Right ventricle myocardium superior (tissue), 1 donor: ENCODE measurements at places on chromosomes 7 and 10. TPM values are rescaled to one million over a fixed set of nuclear protein-coding genes. Genes with fewer than 3 reads are reported as not detected.

- no peak for DNase-seq
These were observed 1095.9 kb upstream of the SORCS1 start for GRCh38 chr10:108260383-108260906.

GRCh38 chr7:121071662-121072061 lies 83.2 kb downstream of the CPED1 start:
- DNase-seq, result no peak

Gene LIPM
- not detected for total RNA-seq

DNA sequence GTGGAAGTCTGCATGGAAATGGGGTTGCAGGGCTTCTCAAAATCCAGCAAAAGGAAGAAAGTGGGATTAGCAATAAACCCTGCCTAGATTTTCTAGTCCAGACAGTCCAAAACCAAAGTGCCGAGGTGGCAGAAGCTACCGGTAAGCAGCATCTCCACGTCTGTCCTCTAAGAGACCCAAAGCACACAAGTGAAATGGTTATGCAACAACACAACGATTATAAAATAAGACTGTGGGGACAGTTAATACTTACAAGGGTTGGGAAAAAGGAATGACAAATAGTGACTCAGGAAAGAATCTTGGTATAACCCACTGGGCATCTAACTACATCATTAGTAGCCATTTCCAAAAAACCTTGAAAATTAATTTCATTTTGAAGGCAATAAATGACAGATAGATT lies 24.7 kb downstream of the CREB3L2 start:
- no peak for DNase-seq

- no peak for DNase-seq
These were observed 101.9 kb upstream of the FAM204A start for GRCh38 chr10:118444069-118444468.

- no peak for DNase-seq
These were observed 289.6 kb downstream of the PPP1R3A start for GRCh38 chr7:113628948-113629847.

Gene ARHGAP22
- total RNA-seq, result 5.2 TPM
